ENCODE measurements at places on chromosomes 12 and 14.

DNA sequence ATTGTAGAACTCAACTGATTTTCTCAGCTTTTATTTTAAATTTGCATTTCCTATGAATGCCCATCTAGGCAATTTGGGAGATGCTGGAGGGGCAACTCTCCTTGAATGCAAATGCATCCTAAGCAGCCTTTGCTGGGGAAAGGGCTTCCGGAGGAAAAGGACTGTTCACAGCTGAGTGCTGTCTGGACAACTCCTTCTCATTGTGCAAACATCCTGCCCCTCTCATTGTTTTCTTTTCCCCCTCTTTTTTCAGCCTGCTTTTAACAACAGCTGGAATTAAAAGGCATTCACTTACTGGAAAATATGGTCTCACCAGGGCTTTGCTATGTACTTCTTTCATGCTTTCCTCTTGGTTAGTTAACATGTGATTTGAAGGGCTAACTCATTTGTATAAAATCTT lies 397.8 kb downstream of the FUT8 start:
- DNase-seq = no peak

DNA sequence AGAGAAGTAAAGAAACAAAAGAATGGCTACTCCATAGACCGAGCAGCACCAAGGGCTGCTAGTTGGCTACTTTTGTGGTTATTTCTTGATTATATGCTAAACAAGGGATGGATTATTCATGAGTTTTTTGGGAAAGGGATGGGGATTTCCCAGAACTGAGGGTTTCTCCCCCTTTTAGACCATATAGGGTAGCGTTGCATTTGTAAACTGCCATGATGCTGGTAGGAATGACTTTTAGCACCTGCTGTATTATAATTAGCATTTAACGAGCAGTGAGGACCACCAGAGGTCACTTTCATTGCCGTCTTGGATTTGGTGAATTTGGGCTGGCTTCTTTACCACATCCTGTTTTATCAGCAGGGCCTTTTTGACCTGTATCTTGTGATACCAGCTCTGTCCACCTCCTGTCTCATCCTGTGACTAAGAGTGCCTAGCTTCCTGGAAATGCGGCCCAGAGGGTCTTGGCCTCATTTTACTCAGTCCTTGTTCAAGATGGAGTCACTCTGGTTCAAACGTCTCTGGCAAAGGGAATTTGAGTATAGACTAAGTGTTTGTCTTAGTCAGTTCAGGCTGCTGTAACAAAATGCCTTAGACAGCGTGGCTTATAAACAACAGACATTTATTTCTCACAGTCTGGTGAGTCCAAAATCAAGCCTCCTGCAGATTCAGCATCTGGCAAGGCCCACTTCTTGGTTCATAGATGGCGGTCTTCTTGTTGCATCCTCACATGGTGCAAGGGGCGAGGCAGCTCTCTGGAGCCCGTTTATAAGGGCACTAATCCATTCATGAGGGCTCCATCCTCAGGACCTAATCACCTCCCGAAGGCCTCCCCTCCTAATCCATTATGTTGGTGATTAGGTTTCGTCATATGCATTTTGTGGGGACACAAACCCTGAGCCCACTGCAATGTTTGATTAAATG lies 348.3 kb upstream of the SFSWAP start:
- DNase-seq = no peak

GRCh38 chr12:115443351-115443938 lies 759.5 kb upstream of the TBX3 start:
- no peak for DNase-seq

GRCh38 chr12:67795236-67795635 lies 146.7 kb downstream of the DYRK2 start:
- DNase-seq = no peak

- no peak for DNase-seq
Observed at GRCh38 chr12:108702595-108703320, 28.6 kb downstream of the CORO1C start.

DNA sequence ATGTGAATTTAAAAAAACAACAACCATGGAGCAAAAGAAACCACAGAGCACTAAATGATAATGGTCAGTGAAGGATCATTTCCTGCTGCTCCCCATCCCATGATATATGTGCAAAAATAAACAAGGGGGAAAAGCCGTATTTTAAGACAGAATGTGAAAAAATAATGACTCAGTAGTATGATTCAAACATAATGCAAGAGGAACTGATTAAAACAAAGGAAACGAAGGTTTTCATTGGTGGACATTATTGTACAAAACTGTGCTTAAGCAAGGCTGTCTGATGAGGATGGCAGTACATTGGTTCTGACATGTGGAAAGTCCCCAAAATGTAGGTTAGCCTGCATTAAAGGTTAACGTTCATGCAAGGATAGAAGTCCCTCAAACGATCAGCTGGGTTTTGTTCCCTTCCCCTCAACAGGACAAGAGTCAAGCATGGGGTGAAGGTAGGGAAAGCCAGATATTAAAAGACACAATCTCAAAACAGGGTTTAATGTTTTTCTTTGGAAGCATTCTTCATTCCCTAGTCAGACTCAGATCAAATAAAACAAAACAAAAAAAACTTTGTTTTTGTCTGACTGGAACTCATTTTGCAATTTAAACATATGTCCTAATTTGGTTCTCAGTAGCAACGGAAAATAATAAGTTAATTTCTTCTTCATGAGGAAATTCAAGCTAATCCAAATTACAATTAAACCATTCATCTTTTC lies 26.3 kb upstream of the PTGDR start:
- DNase-seq = no peak

DNA sequence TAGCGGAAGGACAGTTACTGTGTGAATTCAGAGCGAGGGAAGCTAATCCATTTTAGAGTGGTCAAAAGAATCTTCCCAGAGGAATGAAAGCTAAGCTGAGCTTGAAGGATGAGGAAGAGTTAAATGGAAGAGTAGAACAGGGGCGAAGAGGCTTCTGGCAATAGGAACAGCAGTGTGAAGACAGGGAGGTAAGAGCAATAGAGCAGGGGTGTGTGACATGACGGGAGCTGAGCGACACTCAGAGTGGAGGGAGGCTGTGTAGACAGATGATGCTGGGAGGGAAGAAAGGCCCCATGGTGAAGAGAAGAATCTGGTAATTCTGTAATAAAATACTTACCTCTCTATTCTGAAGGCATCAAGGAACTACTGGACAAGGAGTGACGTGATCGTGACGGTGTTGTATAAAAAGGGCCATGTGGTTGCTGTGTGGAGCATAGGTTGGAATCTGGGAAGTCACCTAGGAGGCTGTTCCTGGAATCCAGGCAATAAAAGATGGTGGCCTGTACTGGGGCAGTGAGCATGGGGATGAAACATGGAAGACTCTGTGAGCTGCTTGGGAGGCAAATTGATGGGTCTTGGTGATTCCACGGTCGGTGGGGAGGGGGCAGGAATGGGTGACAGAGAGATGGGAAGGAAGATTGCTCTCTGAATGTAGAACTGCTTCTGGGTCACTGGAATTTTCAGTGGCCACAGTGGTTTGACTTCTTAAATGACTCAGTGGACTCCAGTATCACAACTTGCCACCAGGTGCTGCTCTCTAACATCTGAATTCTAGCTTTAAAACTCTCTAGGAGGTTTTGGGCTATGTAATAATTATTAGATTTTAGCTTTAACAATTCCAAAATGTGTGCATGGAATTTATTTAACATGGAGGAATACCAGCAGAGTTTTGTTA lies 164.1 kb downstream of the ATP23 start:
- no peak for DNase-seq

GRCh38 chr12:45357539-45358417 lies 141.9 kb downstream of the ANO6 start:
- DNase-seq = no peak

DNA sequence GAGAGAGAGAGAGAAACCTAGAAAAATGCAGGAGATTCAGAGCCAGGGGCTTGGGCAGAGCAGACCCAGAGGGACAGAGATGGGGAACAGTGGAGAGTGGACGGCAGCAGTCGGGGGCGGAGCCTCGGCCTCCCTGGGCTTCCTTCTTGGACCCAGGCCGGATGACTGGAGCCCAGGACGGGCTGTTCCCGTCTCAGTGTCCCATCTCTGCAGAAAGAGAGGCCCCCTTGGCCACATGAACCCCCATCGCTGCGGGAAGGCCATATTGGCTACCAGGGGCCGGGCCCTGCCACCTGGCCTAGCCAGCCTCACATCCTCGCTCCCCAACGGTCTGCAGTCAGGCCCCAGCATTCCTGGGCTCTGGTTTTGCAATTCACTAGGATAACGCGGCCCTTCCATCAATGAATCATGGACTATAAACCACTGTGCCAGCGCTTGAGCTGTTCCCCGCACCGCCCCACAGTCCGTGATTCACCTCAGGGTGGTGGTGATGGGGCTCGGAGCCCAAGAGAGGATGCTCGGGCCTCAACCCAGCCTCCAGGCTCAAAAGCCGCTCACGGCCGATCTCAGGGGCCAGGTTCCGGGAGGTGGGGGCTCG lies 116.5 kb downstream of the RFLNA start:
- no peak for DNase-seq

DNA sequence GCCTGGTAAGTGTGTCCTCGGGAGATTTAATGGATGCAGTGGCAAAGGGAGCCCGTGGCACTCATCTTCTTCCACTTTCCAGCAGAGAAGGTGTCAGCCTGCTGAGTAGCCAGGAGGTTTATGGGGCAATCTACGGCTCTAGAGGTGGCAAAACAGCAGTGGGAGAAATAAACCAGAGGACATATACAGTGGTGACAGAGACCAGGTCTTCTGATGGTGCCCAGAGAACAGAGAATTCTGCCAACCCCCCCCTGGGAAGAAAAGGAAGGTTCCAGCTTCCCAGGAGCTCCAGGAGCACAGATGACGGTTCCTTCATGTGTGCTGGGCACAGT lies 43.0 kb downstream of the SMIM41 start:
- DNase-seq = no peak

DNA sequence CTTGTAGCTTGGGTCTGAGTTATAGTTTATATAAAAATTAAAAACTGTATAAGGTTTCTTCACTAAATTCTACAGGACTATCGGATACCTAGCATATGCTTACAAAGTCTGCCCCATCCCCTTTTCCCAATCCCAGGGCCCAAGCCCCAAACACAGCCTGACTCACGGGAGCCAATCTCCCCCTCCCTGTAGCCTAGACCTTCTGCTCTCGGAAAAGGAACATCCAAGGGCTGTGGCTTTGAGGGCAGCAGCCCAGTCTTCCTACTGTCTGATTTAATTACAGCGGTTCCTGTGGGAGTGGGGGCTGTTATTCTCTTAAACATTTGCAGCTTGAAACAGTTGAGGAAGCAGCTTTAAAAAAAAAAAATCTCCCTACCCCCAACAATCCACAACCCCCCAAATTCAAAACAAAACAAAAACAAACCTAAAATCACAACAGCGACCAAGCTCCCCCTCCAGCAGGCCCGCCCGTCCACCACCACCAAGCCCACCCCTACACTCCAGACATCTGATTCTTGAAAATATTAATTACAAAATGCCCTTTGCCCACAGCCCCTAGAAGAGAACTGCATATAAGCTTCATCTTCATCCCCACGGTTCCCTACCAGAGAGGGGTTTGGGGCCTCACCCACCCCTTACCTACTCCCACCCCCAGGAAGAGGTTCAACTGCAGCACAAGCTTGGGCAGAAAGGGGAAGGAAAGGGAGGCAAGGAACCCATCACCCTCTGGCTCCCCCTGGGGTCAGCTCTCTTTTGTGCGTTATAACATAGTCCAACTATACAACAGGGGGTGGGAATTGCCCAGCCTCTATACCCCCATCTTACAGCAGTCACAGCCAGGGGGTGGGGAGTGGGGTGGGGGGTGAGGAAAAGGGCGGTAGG lies 1.1 kb upstream of the PRKAG1 start:
- no peak for DNase-seq

- no peak for DNase-seq
Observed at GRCh38 chr12:47121146-47121545, 41.4 kb upstream of the AMIGO2 start.

GRCh38 chr12:47078733-47079467 lies 521 bp upstream of the PCED1B start:
- DNase-seq = peak; percentile 72

GRCh38 chr14:80231702-80232101 lies 20.4 kb upstream of the DIO2 start:
- DNase-seq = no peak

DNA sequence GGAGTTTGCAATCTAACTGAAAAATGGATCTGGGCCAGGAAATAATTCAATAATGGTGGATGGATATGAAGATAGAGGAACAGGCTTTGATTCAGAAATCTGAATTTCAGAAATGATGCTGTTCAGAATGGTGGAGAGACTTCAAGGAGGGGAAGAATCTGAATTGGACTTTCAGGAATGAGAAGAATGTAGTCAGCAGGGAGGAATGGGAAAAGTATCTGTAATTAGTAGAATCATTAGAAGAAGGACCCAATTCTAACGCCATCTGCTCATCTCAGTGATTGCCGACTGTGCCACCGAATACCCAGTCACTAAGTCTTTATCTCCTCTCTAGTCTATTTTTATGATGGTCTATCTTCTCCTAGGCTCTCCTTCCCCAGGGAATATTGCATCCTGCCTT lies 363.2 kb downstream of the GALC start:
- DNase-seq = no peak

DNA sequence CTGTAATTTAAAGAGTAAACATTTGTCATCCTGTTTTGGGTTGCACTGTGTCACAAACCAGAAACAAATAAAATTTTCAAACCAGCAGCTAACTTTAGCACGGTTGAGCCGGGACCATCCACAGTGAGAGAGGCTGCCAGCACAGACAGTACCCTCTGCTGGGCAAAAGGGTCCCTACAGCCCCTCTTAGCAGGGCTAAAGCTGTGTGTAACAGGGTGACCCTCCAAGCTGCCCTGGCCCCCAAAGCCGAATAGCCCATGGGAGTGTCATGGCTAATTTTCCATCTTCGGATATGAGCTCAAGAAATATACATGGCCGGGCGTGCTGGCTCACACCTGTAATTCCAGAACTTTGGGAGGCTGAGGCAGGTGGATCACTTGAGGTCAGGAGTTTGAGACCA lies 157.1 kb upstream of the GRIN2B start:
- no peak for DNase-seq

GRCh38 chr14:90698379-90698869 lies 117.8 kb downstream of the TTC7B start:
- DNase-seq = no peak

DNA sequence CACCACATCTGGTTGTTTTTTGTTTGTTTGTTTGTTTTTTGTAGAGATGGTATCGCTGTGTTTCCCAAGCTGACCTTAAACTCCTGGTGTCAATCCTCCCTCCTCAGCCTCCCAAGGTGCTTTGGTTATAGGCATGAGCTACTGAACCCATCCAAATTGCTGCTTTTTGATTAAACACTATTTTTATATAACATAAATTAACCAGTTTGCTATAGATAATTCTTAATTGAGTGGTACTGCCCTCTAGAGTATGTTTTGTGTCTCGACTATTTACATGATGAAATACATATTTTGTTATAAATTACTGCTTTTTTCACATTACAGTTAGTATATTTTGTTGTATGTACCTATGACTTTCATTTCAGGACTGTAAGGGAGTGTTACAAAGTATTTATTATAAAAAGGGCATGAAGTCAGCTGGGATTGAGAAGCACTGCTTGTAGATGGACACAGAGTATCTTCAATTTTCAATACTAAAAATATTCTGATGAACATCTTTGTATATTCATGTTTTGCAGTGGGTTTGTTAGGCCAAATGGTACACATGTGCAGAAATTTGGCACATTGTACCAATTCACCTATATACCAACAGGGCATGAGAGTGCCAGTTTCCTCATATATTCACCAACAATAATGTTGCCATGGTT lies 14.9 kb upstream of the SCAF11 start:
- no peak for DNase-seq
